ENCODE measurements at places on chromosomes 7 and 10.

GRCh38 chr7:82049442-82049841 lies 279.6 kb upstream of the HGF start:
- DNase-seq: no peak

- DNase-seq: no peak
Measured at GRCh38 chr7:20183086-20183485, 34.1 kb downstream of the MACC1 start.

GRCh38 chr7:36762394-36762793 lies 38.1 kb upstream of the AOAH start:
- no peak for DNase-seq

- DNase-seq: no peak
Measured at GRCh38 chr7:151301471-151302462, 39.8 kb upstream of the NUB1 start.

DNA sequence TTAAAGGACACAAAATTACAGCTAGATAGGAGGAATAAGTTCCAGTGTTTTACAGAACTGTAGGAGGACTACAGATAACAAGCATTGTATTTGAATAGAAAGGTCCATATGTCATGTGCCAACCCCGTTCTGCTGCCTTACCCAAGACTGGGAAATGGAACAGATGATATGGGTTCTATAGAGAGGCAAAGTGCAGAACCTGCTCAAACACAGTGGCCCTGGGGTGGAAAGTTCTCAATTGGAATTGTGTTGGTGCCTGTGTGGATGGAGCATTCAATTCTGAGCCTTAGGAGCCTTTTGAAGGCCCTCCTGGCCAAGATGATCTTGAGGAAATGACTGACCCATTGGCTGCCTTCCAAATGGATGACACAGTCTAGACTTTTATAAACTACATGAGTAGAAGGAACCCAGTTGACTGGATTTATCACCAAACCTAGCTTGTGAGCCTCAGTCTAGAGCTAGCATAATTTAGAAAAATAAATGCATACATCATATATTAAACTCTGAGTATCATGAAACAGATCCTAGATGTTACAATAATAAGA lies 4.1 kb upstream of the PRSS1 start:
- no peak for DNase-seq

GRCh38 chr10:43068471-43069210 lies 8.2 kb upstream of the RET start:
- DNase-seq: no peak

- DNase-seq: no peak
Measured at GRCh38 chr10:88181902-88182600, 318.6 kb downstream of the PTEN start.

- no peak for DNase-seq
Measured at GRCh38 chr10:73501651-73502050, 5.8 kb upstream of the PPP3CB start.

GRCh38 chr7:96143495-96144259 lies 178.2 kb downstream of the SLC25A13 start:
- no peak for DNase-seq

DNA sequence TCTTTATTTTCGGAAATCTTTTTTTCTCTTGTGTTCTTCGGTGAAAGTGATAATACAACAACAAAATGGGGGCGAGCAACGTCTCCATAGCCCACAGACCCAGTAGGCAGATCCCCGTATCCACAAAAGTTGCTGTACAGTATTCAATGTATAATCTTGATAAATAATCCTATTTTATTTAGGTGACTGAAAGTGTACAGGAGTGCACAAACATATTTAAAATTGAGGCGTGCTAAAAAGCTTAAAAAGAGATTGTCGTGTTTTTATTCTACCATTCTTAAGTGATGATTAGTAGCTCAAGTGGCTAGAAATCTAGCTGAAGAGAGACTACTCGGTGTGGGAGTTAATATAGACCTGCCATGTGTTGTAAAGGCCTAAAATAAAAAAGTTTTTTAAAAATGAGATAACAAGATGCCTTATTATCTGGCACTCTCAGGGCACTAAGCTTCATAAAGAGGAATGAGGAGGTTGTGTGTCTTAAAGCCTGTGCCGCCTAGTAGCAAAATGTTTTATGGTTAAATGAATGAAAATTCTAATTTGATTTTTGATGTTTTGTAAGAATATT lies 1.6 kb downstream of the CAPZA2 start:
- no peak for DNase-seq

- DNase-seq: no peak
Measured at GRCh38 chr7:79876848-79877252, 257.8 kb upstream of the GNAI1 start.

- no peak for DNase-seq
Measured at GRCh38 chr7:2253021-2253420, 11.0 kb downstream of the NUDT1 start.

DNA sequence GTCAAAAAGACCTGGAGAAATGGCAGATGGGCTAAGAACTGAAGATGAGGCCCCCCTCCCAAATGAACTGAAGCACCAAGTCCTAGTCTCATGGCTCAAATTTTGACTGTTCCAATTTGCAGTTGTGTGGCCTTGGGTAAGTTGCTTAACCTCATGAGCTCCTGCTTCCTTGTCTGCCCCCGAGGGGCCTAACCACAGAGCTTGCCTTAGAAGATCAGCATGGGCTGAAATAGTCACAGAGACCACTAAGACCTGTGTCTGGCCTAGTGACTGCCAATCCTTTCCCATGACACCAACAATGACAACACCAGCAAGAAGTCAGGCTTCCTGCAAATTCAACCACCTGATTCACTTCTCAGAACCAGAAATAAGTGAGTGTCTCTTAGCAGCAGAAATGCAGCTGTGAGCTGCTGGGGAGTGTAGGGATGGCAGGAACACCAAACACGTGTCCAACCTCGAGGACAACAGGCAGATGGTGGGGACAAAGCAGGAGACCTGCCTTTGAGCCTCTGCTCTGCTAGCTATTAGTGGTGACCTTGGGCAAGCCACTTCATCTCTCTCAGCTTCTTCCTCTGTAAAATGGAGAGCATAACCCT lies 23.7 kb downstream of the CRHR2 start:
- no peak for DNase-seq

- DNase-seq: no peak
Measured at GRCh38 chr7:96719164-96719563, 9.5 kb upstream of the SEM1 start.

DNA sequence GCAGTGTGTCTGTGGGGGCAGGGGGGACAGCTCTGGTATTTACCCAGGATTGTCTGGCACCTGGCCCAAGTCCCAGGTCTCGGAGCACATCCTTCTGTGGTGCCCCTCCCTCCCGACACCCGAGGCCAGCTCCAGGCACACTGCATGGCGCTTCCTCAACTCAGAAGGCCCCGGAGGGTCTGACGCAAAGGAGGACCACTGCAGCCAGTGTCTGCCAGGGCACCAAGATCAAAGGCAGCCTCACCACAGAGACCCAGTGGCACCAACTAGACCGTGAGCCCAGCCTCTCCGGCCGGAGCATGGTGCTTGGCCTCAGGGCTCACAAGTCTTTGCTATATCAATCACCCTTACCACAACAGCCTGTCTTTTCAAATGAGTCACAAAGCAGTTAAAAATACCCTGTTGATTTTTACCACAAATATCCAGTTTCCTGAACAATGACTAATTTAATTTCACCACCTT lies 99.3 kb upstream of the DDC start:
- no peak for DNase-seq

DNA sequence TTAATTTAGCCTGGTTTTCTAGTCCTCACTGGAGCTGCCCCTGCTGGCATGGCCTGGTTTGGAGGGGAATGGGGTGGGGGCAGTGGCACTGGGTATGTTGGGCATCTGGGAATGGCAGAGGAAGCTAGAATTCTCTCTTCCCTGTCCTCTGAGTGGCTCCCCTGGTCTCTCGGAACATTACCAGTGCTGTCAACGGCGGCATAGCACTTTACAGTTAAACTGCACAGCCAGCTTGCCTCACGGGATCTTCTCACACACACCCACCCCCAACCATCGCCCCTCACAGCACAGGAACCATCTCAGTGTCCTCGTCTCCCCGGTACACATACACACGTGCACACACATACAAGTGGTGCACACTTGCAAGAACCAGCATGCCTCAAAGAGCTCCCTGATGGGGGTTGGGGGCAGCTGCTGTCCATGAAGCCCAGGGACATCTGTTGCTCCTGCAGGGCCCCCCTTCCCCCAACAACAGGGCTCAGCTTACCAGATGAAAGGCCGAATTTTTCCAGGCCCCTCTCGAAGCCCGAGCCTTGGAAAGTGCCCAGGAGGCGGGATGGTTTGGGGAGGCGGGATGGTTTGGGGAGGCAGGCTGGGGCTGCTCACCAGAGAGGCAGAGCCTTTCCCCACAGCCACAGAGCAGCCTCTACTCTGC lies 41.0 kb downstream of the TSPAN15 start:
- DNase-seq: no peak

DNA sequence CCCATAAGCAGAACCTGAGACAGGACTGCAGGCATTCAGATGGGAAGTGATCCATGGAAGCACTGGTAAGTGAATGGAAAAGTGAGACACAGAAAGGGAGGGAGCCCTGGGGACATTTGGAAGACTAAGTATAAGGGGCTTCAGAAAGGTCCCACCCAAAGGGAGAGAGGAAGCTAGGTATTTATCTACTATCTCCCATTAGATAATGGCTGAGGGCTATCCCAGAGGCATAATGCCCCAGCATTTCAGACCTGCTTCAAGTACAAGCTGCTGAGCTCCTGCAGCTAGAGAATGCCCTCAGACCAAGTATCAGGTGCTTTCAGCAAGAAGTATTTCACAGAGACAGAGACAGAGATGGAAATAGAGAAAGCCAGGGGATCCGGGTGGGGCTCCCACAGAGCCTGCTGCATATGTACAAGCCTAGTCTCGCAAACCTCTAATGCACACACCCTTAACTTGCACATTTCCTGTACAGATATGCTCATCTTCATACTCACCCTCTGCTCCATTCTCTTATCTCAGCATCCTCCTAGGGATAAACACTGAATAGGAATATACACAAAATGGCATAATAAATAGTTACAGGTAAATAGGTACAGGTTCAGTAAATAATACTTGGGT lies 20.2 kb downstream of the KDM7A start:
- no peak for DNase-seq

All from cerebellar nuclear complex (tissue), 1 donor.